ENCODE measurements at places on chromosomes 16 and 17.

- H3K27ac ChIP-seq = peak overlapping the region; percentile 23
- no peaks in the 10 kb centered on the region for H3K4me1 ChIP-seq
- DNase-seq = no peak
Observed at GRCh38 chr17:64442541-64442971, 6.4 kb upstream of the MILR1 start.

DNA sequence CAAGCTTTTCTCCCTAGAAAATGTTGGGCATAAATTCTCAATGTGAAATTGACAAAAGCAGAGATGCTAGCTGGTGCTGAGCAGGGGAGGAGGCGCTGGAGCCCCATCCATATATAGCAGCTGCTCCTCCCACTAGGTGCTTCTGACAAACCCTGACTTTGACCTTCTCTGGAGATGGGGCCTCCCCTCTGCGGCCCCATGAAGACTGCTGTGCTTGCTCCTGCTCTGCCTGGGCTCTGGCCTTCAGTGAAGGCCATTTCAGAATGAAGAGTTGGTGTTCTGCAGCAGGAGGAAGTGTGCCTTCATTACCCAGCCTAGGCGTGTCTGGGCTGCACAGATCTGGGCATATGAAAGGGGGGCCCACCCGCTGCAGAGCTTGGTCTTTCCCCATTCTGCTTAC, 29.7 kb downstream of the ASIC2 start:
- no peak for DNase-seq
- H3K27me3 ChIP-seq = no peaks in the 10 kb centered on the region
- H3K27ac ChIP-seq = no peak overlapping the region
- H3K4me1 ChIP-seq = no peaks in the 10 kb centered on the region
- no peaks in the 10 kb centered on the region for H3K36me3 ChIP-seq

DNA sequence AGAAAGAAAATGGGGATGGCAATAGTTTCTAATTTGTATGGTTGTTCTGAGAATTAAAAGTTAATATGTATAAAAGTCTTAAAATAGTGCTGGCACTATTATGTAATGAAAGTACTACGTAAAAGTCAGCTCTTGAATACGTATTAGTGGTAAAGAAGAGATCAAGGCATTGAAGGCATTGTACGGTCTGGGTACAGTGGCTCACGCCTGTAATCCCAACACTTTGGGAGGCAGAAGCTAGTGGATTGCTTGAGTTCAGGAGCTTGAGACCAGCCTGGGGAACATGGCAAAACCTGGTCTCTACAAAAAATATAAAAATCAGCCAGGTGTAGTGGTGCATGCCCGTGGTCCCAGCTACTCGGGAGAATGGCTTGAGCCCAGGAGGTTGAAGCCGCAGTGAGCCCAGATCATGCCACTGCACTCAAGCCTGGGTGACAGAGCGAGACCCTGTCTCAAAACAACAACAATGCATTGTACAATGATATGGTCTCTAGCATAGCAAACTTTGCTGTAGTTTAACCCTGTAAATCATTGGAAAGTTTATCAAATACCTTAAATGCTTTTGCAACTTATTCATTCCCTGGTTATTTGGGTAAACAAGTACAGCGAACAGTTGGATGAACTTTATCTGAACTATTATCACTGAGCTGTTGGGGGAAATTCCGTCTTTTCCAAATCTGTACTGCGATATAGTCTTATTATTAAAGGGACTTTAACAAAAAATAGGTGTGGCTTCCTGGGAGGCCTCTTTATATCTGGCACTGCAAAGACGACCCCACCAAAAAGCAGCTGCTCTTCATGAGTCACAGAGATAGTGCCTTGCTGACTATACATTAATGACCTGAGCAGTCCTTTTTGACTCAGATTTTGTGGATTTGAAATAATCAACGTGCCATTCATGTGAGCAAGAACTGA, 73.6 kb downstream of the GPRC5B start:
- H3K36me3 ChIP-seq = no peaks in the 10 kb centered on the region
- peaks cover 20% of the 10 kb centered on the region for H3K4me1 ChIP-seq
- DNase-seq = no peak
- no peak overlapping the region for H3K4me3 ChIP-seq
- no peaks in the 10 kb centered on the region for H3K27me3 ChIP-seq
- H3K27ac ChIP-seq = no peak overlapping the region

GRCh38 chr17:38369124-38369886, 17.7 kb downstream of the SOCS7 start:
- no peaks in the 10 kb centered on the region for H3K4me1 ChIP-seq

GRCh38 chr16:69396187-69397061, 10.6 kb upstream of the TERF2 start:
- no peaks in the 10 kb centered on the region for H3K27me3 ChIP-seq
- peak overlapping the region; percentile 73 for H3K27ac ChIP-seq

DNA sequence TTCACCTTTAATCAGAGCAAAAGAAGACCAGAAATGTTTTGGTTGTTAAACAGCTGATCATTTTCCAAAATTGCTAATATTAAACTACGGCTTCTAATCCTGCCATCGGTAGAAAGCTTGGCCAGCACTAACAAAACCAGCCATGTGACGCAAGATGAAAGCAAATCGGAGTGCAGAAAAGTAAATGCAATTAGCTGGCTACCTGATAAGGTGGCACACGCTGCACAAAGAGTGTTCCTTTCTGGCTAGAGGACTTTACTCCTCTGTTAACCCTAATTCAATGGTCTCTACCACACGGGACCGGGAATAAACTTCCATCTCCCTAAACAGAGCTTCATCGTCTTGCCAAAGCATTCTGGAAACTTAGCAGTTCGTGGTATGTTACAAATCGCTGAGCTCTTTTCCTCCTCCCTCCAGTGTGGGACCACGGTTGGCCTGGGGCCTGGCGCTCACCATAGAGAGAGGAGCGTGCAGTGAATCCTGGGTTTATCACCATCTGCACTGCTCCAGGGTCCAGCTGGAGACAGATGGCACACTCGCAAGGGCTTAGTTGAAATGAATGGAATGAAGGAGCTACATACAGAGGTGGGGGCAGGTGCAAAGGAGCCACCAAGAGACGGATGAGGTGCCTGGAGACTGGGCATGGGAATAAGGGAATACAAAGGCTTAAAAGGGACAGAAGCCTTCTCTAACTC, 10.1 kb upstream of the COG1 start:
- no peaks in the 10 kb centered on the region for H3K36me3 ChIP-seq
- no peak for DNase-seq
- no peak overlapping the region for H3K27ac ChIP-seq
- no peak overlapping the region for H3K4me3 ChIP-seq

DNA sequence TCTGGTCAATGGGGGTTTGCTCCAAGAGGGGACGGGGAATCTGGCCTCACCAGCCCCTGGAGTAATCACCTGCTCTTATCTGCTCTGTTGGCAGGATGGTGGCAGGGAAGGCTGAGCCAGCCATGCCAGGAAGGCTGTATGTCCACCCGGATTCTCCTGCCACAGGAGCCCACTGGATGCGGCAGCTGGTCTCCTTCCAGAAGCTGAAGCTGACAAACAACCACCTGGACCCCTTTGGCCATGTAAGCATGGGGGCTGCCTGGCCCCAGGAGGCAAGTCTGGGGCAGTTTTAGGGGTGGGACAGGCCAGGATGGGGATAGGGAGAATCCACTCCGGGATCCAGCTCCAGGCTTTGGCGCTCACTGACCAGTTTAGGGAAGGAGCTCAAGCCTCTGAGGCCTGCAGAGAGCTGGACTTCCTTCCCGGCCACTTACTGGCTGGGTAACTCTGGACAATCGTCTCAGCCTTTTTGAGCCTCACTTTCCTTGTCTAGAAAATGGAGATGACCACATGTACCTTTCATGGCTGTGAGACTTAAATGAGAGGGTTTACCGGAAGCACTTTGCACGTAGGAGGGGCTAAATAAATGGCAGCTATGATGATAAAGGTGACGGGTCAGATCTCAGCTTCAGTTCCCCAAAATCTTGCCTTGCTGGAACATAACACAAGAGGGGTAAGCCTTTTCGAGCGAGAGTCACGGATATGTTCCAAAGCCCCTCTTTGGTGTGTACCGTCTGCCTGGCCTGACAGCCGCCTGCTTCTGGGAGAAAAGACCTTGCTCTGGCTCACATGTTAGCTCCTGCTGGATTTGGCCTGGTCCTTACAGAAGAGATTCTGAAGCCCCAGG, 15.4 kb downstream of the TBX4 start:
- no peaks in the 10 kb centered on the region for H3K27me3 ChIP-seq
- no peak for DNase-seq
- no peak overlapping the region for H3K4me3 ChIP-seq
- no peaks in the 10 kb centered on the region for H3K36me3 ChIP-seq
- no peaks in the 10 kb centered on the region for H3K4me1 ChIP-seq
- H3K27ac ChIP-seq = no peak overlapping the region

GRCh38 chr17:12853921-12854320, 64.6 kb downstream of the ARHGAP44 start:
- no peaks in the 10 kb centered on the region for H3K4me1 ChIP-seq
- no peak for DNase-seq
- no peak overlapping the region for H3K4me3 ChIP-seq
- no peak overlapping the region for H3K27ac ChIP-seq
- no peaks in the 10 kb centered on the region for H3K36me3 ChIP-seq
- H3K27me3 ChIP-seq = no peaks in the 10 kb centered on the region

GRCh38 chr17:34225046-34225445, 30.0 kb upstream of the CCL2 start:
- no peak overlapping the region for H3K4me3 ChIP-seq
- H3K27me3 ChIP-seq = no peaks in the 10 kb centered on the region
- no peak for DNase-seq
- no peak overlapping the region for H3K27ac ChIP-seq

DNA sequence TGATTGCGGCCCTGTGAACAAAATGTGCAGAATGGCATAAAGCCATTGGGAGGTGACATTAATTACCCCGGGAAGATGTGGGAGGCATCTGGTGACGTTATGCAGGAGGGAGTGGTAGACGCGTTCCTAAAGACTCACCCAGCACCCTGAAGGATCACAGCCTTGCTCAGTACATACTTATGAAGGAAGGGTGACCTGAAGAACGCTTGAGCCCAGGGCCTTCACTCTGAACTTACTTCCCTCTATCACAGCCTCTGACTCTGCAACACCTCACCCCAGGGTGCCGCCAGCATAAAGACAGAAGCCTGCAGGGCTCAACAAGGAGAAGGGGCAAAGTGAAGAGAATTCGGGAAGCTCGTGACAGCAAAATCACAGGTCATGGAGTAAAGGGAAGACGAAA, 9.4 kb downstream of the MFSD6L start:
- no peaks in the 10 kb centered on the region for H3K27me3 ChIP-seq
- no peak for DNase-seq
- H3K27ac ChIP-seq = no peak overlapping the region
- no peaks in the 10 kb centered on the region for H3K36me3 ChIP-seq
- peaks cover 11% of the 10 kb centered on the region for H3K4me1 ChIP-seq

GRCh38 chr16:23132775-23133463, 16.3 kb downstream of the USP31 start:
- peaks cover 61% of the 10 kb centered on the region for H3K4me1 ChIP-seq
- H3K27me3 ChIP-seq = no peaks in the 10 kb centered on the region
- peak overlapping the region; percentile 85 for H3K27ac ChIP-seq

- H3K27ac ChIP-seq = no peak overlapping the region
- DNase-seq = no peak
- H3K4me1 ChIP-seq = no peaks in the 10 kb centered on the region
Observed at GRCh38 chr16:52182840-52183239, 364.1 kb downstream of the TOX3 start.

GRCh38 chr16:49970797-49971431, 54.1 kb upstream of the CNEP1R1 start:
- no peaks in the 10 kb centered on the region for H3K36me3 ChIP-seq
- H3K27me3 ChIP-seq = no peaks in the 10 kb centered on the region
- no peak overlapping the region for H3K27ac ChIP-seq
- DNase-seq = no peak
- no peak overlapping the region for H3K4me3 ChIP-seq
- H3K4me1 ChIP-seq = no peaks in the 10 kb centered on the region

GRCh38 chr16:62036802-62037135, 531 bp upstream of the CDH8 start:
- H3K36me3 ChIP-seq = no peaks in the 10 kb centered on the region
- no peaks in the 10 kb centered on the region for H3K27me3 ChIP-seq

GRCh38 chr17:73482251-73482716, 162.0 kb downstream of the SDK2 start:
- no peaks in the 10 kb centered on the region for H3K4me1 ChIP-seq
- DNase-seq = no peak
- no peaks in the 10 kb centered on the region for H3K36me3 ChIP-seq
- no peak overlapping the region for H3K4me3 ChIP-seq
- no peak overlapping the region for H3K27ac ChIP-seq

- no peaks in the 10 kb centered on the region for H3K27me3 ChIP-seq
- no peak for DNase-seq
- no peak overlapping the region for H3K27ac ChIP-seq
- no peaks in the 10 kb centered on the region for H3K36me3 ChIP-seq
- no peaks in the 10 kb centered on the region for H3K4me1 ChIP-seq
Observed at GRCh38 chr16:12176051-12176450, 199.5 kb downstream of the SNX29 start.

GRCh38 chr16:17359788-17360390, 110.9 kb downstream of the XYLT1 start:
- H3K36me3 ChIP-seq = no peaks in the 10 kb centered on the region
- H3K27me3 ChIP-seq = no peaks in the 10 kb centered on the region
- H3K4me3 ChIP-seq = no peak overlapping the region
- peaks cover 17% of the 10 kb centered on the region for H3K4me1 ChIP-seq
- no peak for DNase-seq

DNA sequence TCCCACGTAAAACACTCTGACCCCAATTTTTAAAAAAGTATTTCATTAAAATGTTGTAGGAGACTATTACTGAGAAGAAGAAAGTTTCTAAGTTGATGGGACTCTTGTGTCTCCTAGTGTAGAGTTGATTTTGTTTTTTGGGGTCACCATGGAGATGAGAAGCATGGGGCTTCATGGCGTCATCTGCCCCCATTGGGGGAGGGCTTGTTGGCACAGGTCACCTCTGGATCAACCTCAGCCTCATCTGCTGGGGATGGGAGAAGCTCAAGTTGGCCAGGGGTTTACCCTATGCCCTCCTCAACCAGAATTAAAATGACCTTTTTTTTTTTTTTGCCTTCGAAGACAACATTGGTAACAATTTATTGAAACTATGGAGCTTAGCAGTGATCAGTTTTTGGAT, 28.3 kb downstream of the MSI2 start:
- no peaks in the 10 kb centered on the region for H3K36me3 ChIP-seq
- H3K27me3 ChIP-seq = no peaks in the 10 kb centered on the region
- DNase-seq = no peak
- no peak overlapping the region for H3K4me3 ChIP-seq
- no peak overlapping the region for H3K27ac ChIP-seq
- H3K4me1 ChIP-seq = peaks cover 34% of the 10 kb centered on the region

GRCh38 chr16:59188029-59188428, 453.9 kb upstream of the GOT2 start:
- no peaks in the 10 kb centered on the region for H3K36me3 ChIP-seq
- no peak overlapping the region for H3K27ac ChIP-seq
- no peaks in the 10 kb centered on the region for H3K4me1 ChIP-seq
- H3K4me3 ChIP-seq = no peak overlapping the region

- H3K4me1 ChIP-seq = peaks cover 64% of the 10 kb centered on the region
- no peaks in the 10 kb centered on the region for H3K36me3 ChIP-seq
- DNase-seq = no peak
- H3K27ac ChIP-seq = peak overlapping the region; percentile 40
Observed at GRCh38 chr16:67459066-67459860, 21.7 kb downstream of the ATP6V0D1 start.

GRCh38 chr16:66740533-66740932, 10.9 kb downstream of the DYNC1LI2 start:
- H3K36me3 ChIP-seq = peaks cover 28% of the 10 kb centered on the region
- H3K27ac ChIP-seq = peak overlapping the region; percentile 73
- DNase-seq = no peak
- no peak overlapping the region for H3K4me3 ChIP-seq
- H3K27me3 ChIP-seq = no peaks in the 10 kb centered on the region
- peaks cover 31% of the 10 kb centered on the region for H3K4me1 ChIP-seq

- no peak overlapping the region for H3K4me3 ChIP-seq
- H3K36me3 ChIP-seq = no peaks in the 10 kb centered on the region
- no peaks in the 10 kb centered on the region for H3K4me1 ChIP-seq
- DNase-seq = no peak
- no peaks in the 10 kb centered on the region for H3K27me3 ChIP-seq
- no peak overlapping the region for H3K27ac ChIP-seq
Observed at GRCh38 chr16:79362300-79362970, 238.1 kb downstream of the MAF start.

Data from thoracic aorta (tissue), 2 donors.